ENCODE measurements at places on chromosomes 16 and 17.

- DNase-seq: no peak
These were observed 97.0 kb downstream of the CMC2 start for GRCh38 chr16:80909720-80910119.

GRCh38 chr17:70621566-70621965 lies 452.2 kb downstream of the KCNJ2 start:
- no peak for DNase-seq

- no peak for DNase-seq
These were observed 83.8 kb downstream of the NETO2 start for GRCh38 chr16:47059991-47060390.

DNA sequence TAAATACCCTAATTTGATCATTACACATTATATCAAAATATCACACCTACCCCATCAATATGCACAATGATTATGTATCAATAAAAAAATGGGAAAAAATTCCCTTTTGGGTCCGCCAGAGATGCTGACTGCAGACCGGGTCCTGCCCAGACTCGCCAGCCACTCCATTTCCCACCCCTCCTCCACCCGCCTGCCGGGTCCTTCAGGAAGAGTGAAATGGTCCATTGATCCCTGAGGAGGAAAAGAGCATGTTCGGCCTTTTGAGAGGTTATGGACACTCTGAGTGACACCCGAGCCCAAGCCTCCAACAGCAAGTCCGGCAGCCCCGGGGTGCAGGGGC lies 123.9 kb upstream of the ZFHX3 start:
- no peak for DNase-seq

GRCh38 chr16:11446566-11447119 lies 101.4 kb downstream of the RMI2 start:
- no peak for DNase-seq

DNA sequence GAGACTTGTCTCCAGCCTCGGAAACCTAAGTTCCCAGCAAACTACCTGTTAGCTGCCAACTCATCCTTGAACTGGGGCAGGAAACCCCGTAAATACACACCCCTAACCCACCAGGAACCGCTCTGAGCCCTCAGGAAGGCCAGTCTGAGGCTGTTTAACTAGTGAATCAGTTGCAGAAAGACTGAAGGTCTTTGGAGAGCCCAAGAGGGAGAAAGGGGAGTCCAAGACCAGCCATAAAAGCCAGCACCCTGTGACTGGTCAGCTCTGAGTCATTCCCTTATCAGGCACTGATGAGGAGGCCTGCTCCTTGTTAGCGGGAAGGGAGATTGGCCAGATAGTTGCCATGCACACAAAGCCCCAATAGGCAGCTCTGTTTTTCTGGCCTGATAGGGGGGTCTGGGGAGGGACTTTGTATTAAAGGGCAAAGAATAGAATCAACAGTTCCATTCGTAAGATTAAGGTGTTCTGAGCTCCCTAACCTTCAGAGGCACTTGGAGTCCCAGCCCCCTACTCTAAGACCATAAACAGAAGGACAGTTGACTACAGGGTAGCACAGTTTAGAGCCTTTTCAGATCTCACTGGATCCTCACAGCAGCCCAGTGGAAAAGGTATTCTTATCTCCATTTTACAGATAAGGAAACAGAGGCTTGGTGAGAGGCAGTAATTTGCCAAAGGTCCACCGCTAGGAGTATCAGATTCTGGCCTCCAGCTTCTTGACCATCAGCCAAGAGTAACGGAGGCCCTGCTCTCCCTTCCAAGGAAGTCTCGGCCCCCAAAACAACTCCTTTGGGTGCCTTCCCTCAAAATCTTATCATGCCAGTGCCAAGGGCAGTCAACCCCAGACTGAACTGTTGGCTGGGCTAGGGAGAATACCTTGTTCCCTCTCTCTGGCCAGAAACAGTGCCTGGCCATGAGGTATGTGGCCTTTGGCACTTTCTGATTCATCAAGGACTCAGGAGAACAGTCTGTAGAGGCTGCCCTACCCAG lies 2.2 kb upstream of the KRT19 start:
- no peak for DNase-seq

DNA sequence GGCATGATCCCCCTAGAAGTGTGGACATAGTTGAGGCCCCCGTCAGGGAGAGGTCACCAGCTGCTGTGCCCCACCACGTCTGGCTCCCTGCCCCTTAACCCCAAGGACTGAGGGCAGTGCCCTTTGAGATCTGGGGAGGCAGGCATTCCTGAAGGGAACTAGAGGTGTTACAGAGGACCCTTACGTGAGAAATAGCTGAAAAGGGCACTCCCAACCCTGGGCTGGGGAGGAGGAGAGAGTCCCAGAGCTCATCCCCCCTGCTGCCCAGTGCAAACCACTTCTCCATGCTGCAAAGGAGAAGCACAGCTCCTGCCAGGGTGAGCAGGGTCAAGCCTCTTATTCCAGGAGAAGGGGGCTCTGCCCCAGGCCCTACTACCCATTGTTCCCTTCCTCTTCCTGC lies 10.3 kb upstream of the MINK1 start:
- no peak for DNase-seq

DNA sequence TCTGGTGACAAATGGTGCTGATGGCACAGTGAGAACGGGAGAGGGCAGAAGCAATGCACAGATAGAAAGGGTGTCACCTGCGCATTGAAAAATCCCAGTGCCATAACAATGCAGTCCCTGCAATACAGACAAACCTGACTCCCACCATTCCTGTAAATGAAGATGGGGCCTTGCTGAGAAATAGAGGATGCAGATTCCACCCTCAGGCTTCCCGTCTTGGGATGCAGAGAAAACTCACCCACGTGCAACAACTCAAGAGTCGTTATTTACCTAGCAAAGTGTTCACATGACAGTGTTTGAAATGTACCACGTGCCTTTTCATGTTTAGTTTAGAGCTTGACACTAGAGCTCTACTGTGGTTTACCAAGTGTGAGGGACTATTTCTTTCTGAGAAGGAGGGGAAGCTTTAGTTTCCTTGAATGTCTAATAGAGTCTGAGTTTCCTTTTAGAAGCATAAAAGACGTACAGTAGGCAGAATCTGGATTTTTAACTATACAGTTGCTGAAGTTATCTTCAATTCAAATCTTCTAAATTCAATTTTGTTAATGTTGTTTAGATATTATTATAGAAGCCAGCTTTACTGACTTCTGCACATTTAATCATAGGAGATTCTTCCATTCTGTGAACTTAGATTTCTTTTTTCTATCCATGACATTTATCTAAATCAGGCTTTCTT lies 35.6 kb downstream of the WWOX start:
- no peak for DNase-seq

DNA sequence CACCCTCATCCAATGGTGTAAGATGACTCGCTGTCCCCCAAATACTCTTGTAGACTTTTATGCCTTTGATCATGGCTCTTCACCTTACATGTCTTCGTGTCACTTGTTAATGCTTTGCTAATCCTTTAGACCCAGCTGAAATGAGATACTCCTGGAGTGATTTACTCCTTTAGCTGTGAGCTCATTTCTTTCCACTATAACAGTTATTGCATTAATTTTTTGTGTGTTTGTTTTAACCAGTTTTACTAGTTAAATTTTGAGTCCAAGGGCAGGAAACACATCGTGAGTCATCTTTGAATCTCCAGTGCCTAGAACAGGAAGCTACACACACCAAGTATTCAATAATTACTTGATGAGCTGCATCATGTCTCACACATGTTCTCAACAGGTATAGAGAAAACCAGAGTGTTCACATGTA lies 6.5 kb upstream of the CTCF start:
- DNase-seq: peak; percentile 71

DNA sequence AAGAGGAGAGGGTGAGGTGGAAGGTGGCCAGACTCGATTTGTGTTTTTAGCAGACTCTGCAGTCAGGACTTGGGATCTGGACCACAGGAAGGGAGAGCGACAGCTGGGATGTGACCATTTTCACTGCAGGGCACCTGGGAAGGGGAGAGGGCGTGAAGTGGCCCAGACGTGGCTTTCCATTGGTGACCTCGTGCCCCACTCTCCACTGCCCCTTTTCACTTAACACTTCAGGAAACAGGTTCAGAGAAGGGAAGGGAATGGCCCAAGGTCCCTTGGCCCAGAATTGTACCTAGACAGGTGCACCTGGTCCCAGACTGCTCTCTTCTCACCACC lies 22.9 kb upstream of the MPRIP start:
- DNase-seq: no peak

DNA sequence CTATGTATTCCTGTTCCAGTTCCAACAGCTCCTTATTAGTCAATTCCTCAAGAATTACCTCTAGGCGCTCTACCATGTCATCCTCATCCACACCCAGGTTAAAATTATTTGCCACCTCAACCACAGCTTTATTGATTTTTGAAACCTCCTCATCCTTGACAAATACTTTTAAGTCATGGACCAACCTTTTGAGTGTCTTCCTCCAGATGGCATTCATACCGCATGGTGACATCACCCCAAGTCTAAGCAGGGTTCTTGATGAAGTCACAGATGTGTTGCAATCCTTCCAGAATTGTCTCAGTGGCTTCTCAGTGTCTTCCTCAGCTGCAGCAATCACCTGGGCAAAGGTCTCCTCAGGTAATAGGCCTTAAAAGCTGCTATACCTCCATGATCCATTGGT lies 40.1 kb downstream of the BCL7C start:
- DNase-seq: no peak

DNA sequence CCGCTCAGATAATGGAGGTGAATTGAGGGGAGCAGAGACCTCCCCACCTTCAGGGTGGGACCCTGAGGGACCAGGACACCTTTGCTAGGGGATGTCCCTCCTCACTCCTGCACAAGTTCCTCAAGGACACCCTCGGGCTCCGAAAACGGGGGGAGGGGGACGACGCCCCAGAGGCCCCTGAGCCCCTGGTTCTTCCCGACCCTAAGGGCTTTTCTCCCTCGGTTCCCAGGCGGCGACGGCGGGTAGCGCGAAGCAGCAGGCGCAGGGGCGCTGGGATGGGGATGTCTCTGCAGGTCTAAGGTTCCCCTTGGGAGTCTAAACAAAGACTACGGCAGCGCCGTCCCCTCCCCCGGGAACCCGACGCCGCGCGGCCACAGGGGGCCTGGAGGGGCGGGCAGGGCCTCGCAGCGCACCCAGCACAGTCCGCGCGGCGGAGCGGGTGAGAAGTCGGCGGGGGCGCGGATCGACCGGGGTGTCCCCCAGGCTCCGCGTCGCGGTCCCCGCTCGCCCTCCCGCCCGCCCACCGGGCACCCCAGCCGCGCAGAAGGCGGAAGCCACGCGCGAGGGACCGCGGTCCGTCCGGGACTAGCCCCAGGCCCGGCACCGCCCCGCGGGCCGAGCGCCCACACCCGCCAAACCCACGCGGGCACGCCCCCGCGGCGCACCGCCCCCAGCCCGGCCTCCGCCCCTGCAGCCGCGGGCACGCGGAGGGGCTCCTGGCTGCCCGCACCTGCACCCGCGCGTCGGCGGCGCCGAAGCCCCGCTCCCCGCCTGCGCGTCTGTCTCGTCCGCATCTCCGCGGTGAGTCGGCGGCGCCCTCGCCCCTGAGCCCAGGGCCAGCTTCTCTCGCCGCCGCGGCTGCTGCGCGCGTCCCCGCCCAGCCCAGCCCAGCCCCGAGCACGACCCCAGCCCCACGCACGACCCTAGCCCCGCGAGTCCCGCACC lies 36.7 kb upstream of the NDRG4 start:
- no peak for DNase-seq

- peak; percentile 100 for DNase-seq
These were observed at the start of gene CTDNEP1 for GRCh38 chr17:7251661-7252175. TSS of gene CTDNEP1 (minus strand) at chr17:7251734. CDS start at chr17:7251296, 438 bp downstream.

DNA sequence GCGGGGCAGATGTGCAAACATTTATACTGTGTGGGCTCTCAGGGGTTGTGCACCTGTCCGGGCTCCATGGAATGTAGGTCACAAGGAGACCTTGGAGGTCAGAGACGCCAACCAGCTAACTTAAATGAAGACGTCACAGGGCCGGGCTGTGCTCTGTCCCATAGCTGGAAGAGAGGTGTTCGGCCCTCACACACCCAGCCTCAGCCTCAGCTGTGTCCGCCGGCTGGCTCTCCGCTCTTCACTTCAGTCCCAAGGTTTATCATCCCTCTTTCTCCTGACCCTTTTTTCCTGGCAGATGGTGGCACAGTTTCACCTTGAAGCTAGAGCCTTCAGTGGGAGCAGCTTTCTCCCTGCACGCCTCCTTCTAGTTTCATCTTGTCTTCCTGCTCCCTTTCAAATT lies 6.0 kb upstream of the RBFOX3 start:
- DNase-seq: no peak

DNA sequence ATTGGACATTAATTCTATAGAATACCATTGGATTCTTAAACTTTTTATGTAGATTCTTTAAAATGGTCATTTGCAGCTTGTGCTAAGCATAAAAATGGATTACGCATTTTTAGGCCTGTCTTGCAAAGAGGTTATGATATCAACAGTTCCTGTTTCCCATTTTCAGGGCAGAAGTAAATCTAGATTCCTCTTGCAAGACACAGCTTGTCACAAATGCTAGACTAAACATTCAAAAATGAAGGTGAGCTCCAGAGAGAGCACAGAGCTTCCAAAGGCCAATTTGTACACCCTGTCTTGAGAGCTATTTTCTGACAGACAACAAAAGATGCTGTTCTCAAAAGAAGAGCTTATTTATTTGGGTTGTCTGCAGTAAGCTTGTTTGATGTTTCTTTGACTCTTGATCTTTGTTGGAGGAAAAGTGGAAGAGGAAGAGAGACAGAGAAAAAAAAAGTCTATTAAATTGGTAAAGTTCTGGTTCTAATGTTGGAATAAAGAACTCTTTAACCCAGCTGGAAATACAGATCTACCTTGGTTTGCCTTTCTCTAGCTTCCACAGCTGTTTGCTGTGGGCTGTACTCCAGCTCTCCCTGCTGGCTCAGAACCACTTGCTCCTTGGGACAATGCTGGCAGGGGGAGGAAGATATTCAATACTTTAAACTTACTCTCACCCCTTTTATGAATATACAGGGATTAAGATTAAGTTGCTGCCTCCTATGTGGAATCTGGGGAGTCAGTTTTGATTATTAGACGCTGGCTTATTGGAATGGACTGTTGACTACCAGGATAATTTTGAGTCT lies 651.8 kb downstream of the CDH11 start:
- no peak for DNase-seq

- DNase-seq: no peak
These were observed 6.1 kb downstream of the ANKS4B start for GRCh38 chr16:21239646-21240045.

- no peak for DNase-seq
These were observed 346.2 kb upstream of the ASIC2 start for GRCh38 chr17:33639103-33639880.

GRCh38 chr17:76208120-76208519 lies 32.2 kb downstream of the RNF157 start:
- DNase-seq: peak; percentile 38

- DNase-seq: no peak
These were observed 28.6 kb downstream of the GTF3C1 start for GRCh38 chr16:27520982-27521673.

- DNase-seq: no peak
These were observed 40.0 kb downstream of the HS3ST3A1 start for GRCh38 chr17:13561606-13562270.

DNA sequence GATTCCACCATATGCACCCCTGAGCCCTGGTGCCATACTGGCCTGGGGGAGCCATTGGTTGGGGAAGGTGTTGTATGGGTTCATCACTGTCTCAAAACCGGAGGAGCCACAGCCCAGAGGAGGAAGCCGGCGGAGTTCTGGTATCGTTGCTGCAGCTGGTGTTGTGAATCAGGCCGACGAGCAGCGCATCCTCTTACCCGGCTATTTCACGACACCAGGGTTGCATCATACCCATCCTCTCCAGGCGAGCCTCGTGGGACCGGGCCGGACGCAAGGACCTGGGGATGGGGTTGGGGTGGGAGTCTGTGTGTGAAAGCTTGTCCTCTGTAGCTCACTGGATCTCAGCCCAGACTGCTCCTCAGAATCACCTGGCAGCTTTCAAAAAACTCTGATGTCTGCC lies 6.6 kb upstream of the SLC12A3 start:
- no peak for DNase-seq
